ENCODE measurements at places on chromosomes 5 and 9.

GRCh38 chr9:134618833-134619447 lies 22.7 kb upstream of the COL5A1 start:
- DNase-seq, result no peak

DNA sequence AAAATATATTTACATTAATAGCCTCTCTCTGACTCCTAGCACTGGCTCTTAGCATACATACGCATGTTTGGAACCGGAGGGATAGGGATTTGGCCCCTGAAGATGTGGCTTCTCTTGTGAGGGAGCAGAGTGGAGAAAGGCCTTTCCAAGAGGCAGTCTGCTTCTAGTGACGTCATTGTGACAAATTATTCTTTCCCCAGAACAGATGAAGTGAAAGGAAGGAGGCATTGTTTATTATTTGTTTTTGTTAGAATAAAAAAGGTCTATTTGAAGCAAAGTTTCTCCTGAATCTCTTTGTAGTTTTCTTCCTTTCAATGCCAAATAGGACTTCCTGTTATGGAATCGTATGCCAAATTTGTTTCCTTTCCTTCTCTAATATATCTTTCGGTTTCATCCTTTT lies 361.6 kb downstream of the ICE1 start:
- no peak for DNase-seq

DNA sequence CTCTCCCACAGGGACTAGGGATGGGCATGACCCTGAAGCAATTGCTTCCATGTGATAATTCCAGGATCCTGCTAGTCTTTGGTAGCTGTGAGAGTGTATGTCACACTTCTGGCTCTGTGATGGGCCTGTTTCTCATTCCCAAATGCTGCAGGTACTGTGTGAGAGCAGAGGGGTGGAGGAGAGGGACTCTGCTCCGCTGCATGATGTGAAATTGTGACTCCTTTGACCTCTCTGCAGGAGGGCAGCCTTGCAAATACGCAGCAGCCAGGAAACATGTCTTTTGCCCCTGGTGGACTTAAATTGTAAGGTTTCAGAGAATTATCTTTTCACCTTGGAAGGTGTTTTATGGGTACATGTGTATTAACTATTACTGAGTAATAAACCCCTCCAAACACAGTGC lies 61.6 kb downstream of the SFXN1 start:
- no peak for DNase-seq

DNA sequence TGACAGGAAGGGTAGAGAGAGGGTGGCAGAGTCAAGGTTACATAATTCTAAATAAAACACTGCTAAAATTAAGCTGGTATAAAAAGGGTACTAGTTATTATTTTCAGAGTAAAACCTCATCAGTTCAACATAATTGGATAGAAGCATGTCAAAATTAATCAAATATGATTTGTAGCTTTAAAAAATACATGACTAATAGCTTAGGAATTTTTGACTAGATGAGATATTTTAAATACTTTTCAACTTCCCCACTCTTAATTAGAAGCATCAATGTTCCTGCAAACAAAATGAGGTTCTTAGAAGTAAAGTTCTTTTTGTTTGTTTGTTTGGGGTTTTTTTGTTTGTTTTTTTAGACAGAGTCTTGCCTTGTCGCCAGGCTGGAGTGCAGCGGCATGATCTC lies 29.1 kb downstream of the HTR4 start:
- DNase-seq, result no peak

- DNase-seq, result no peak
These were observed 70.7 kb downstream of the MSX2 start for GRCh38 chr5:174794931-174795672.

- no peak for DNase-seq
These were observed 519.3 kb downstream of the ISL1 start for GRCh38 chr5:51902512-51902911.

DNA sequence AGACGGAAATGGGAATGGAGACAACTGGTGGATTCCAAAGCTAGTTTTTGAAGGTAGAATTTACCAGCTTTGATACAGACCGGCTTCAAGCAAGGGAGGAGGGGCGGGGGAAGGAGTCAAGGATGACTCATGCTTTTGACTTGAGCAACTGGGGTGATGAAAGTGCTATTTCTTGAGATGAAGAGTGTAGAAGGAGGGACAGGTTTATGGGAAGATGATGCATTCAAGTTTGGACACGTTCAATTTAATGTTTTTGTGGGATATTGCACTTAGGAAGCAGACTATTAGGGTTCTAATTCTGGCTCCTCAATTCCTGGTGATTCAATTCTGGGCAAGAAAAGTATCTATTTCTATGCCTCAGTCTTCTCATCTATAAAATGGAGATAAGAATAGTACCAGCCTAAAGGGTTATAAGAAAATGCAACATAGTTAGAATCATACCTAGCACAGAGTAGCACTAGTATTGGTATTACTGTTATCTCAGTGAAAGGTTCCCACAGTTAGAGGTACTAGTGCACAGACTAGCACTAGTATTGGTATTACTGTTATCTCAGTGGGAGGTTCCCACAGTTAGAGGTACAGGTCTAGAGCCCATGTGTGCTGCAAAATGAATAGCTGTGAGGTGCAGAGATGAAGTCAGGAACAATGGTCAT lies 4.6 kb downstream of the NIPAL4 start:
- DNase-seq, result peak; percentile 68

DNA sequence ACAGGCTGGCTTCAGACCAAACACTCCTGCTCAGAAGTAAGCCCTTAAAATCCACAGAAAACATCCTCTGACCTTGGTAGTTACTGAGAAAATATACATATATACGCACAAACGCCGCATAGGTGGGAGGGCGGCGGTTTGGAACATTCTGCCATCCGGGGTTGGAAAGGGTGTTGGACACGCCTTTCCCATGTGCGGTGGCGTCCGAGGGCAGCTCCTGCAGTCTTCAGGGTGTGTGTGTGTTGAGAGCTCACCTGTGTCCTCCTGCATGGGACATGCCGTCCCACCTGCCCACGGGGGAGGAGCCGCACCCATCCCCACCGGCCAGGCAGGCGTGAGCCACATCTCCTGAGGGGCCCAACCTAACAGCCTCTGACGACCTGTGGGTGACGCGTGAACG lies 28.2 kb downstream of the SLC9A3 start:
- no peak for DNase-seq

Measured in stimulated activated CD4-positive, alpha-beta T cell treated with anti-CD3 and anti-CD28 coated beads, Interleukin-12 subunit alpha, Interleukin-12 subunit beta, amount 100 ng/mL, for 24 hours (primary cell).